ENCODE measurements at places on chromosomes 2 and 18.

DNA sequence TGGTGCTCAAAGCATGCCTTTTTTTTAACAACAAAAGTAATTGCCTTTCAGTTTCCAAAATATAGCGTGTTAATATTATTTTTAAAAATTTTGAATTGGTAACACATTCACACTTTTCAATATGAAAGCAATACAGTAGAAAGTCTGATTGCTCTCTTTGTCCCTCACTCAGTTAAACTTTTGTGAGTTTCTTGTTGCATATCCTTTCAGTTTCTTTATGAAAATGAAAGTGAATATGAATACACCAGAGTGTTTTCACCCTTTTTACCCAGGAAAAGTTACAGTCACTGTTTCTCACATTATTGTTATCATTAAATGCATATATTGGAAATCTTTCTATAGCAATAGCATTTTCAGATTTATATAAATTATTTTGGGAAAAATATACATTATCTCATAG is 377.4 kb upstream of the CRIM1 start:
- DNase-seq: no peak

DNA sequence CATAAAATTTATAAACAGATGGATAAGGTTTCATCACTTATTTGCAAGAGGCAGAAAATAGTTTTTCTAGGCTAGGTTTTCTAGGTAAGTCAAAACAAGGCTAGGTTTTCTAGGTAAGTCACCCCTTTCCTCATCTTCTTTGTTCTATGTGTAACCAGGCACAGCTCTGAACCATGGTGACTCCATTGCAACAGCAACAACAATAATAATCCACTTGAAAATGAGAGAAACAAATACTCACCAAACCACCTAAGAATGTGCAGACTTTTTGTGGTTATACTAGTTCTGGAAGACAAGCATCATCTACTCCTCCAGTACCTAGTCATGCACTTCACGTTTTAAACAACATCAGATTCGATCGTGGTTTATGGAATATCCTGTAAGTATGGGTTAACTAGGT is 237.4 kb upstream of the ACVR2A start:
- no peak for DNase-seq

- DNase-seq: no peak
These were observed 208.3 kb downstream of the AFF3 start for GRCh38 chr2:99933894-99934650.

DNA sequence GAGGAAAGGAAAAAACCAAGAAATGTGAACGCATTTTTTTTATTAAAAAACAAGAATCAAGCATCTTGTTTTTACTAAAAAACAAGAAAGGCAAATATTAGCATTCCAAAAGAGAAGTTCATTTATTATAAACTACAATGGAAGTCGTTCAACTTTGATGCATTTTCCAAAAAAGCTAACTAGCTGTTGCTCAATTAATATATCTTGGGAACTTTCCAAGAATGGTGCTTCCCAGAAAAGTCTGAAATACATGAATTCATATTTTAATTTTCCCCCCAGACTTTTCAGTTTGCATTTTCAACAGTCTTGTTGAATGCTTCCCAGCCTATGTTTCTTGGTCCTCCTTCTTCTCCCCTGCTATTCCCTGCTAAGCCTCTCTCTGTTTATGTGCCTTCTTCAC is 7.5 kb upstream of the RND3 start:
- DNase-seq: no peak

GRCh38 chr2:232315049-232315922 is 63.3 kb upstream of the ALPP start:
- peak; percentile 71 for DNase-seq

GRCh38 chr2:169716238-169716886 is 17.3 kb upstream of the KLHL23 start:
- DNase-seq: no peak

DNA sequence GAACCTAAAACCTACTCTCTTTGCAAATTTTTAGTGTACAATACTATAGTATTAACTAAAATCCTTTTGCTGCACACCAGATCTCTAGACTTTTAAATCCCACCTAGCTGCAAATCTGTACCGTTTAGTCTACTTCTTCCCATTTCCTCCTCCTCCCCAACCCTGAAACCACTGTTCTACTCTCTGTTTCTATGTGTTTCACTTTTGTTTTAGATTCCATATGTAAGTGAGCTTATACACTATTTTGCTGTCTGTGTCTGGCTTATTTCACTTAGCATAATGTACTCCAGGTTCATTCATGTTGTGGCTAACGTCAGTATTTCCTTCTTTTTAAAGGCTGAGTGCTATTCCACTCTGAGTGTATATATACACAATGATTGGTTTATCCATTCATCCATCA is 18.4 kb upstream of the DSC2 start:
- no peak for DNase-seq

- no peak for DNase-seq
These were observed 105.1 kb downstream of the BCL2L11 start for GRCh38 chr2:111225856-111226255.

- DNase-seq: no peak
These were observed 76.7 kb upstream of the CHAC2 start for GRCh38 chr2:53690876-53691275.

DNA sequence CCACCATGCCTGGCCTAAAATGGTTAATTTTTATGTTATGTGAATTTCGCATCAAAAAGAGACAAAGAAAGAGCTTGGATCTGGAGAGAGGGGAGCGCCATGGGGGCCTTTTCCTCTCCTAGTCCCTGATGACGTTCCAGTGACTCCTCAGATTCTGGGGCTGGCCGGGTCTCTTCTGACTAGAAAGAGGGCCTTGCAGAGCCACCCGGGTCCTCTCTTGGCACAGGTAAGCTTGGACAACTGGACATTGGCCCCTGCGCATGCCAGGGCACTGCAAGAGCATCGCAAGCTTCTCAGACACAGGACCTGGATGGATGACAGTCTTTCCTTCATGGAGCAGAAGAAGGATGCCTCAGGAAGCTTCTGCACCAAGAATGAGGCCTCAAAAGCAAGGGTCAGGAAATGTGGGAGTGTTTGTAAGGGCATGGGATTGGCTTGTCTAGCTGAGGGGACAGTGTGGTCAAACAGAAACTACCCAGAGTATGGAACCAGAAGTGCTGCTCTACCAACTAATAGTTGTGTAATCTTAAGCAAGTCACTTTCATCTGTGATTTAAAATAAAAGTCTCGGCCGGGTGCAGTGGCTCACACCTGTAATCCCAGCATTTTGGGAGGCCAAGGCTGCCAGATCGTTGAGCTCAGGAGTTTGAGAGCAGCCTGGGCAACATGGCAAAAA is 35.2 kb downstream of the FOSL2 start:
- DNase-seq: no peak

DNA sequence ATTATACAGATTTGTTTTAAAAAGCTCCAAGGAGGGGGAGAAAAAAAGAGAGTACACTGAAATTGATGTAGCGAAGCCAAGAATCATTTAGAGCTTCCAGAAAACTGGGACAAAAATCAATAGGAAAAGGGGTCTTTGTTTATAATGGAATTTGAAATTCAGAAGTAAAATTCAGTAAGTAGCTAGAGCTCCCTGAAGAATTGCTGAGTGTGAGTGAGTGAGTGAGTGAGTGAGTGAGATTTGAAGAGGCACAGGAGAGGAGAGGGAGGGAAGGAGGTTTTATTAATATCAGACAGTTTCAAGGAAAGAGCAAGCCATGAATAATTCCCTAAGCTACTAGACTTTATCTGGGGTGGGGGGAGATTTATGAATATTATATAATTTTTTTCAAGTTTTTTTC is 60.7 kb upstream of the ARHGAP28 start:
- DNase-seq: no peak

DNA sequence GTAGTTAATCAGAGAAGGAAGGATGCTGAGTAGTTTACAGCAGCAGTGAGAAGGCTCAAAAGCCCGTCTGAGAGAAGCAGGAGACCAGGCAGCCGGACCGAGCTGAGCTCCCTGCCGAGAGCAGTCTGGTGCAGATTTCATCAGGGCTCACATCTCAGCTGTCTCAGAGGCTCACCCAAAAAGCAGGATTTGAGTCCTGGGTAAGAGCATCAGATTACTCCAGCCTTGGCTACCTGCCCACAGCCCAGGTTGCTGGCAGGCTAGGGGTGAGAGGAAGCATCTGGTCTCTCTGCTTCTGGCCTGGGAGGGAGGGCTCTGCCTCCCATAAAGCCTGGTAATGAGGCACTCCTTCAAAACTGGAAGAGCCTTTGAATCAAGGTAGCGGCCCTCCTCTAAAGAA is 140.5 kb downstream of the ST6GAL2 start:
- DNase-seq: no peak

DNA sequence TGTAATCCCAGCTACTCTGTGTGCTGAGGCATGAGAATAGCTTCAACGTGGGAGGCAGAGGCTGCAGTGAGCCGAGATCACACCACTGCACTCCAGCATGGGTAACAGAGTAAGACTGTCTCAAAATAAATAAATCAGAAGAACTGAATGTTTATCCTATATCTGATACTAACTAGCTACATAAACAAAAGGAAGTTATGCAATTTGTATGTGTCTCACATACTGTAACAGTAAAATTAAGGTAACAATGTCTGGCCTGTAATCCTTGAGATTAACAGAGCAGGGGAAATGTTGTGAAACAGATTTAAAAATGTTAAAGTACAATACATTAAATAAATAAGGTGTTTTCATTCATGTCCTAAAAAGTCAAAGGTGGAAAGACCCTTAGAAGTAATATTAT is 150.8 kb downstream of the MEMO1 start:
- no peak for DNase-seq

DNA sequence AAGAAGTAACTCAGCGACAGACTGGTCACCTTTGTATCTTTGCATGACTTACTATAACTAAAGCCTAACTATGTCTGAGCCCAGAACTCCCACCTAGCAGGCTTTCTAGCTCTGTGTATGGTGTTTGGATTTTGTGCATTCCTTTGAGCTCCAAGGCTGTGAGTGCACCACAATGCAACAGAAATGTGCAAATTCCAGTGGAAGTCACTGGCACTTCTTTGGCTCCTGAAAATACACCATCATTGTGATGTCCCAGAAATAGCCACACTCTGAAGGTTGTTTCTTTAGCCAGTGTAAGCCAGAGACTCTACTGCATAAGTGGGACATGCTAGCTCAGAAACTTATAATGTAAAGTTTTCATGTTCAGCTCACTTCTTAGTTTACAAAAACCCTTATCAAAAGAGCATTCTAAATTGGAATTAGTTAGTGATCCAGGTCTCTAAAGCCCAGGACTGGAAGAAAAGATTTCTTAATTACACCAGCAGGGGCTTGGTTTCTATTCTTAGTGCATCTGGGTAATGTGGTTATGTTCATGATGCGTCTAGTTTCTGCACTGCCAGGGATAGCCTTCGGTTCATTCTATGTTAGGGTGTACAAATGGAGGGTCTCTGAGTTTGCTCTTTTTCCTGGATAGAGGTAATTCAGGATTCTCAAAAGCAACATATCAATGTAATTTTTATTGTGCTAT is 1239.5 kb upstream of the ZEB2 start:
- no peak for DNase-seq

- DNase-seq: no peak
These were observed 3.4 kb upstream of the DNAJC5G start for GRCh38 chr2:27271631-27272340.

DNA sequence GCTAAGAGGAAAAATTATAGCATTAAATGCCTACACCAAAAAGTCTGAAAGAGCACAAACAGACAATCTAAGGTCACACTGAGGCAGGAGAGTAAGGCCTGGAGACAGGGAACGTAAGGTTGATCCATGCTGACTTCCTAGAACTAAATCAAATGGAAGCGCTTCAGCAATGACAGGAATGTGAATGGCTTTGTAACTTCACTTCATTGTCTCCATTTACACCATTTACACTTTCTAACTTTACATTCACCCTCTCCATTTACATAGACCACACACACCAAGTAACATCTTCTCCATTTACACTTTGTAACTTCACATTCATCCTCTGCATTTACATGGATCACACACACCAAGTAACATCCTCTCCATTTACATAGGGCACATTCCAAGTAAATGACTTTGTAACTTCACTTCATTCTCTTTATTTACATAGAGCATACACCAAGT is 103.1 kb upstream of the SPATS2L start:
- no peak for DNase-seq

DNA sequence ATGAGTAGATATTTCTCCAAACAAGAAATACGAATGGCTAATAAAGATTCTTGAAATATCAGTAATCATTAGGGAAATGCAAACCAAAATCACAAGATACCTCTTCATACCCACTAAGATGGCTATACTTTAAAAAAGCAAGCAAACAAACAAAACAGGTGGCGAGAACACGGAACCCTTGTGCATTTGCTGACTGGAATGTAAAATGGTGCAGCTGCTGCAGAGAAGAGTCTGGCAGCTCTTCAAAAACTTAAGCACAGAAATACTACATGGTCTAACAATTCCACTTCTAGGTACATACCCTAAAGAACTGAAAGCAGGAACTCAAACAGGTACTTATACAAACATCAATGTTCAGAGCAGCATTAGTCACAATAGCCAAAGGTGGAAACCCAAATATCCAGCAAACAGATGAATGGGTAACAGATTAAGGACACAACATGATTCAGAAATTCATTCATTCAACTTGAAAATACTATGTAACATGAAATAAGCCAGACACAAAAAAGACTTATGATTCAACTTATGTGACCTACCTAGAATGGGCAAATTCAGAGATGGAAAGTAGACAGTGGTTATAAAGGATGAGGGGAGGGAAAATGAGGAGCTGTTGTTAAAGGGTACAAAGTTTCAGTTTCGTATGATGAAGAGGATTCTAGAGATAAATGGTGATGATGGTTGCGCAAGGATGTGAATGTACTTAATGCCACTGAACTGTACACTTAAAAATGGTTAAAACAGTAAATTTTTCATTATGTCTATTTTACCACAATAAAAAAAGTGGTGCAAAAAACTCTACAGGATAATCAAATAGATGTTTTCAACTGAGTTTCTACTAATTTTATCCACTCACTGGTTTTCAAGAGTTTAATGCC is 26.9 kb upstream of the GPR75 start:
- no peak for DNase-seq

GRCh38 chr2:232981767-232982360 is 31.2 kb downstream of the NGEF start:
- peak; percentile 54 for DNase-seq

GRCh38 chr2:144014103-144014502 is 505.8 kb downstream of the ZEB2 start:
- DNase-seq: no peak

- no peak for DNase-seq
These were observed 69.6 kb downstream of the CABYR start for GRCh38 chr18:24208270-24209035.

DNA sequence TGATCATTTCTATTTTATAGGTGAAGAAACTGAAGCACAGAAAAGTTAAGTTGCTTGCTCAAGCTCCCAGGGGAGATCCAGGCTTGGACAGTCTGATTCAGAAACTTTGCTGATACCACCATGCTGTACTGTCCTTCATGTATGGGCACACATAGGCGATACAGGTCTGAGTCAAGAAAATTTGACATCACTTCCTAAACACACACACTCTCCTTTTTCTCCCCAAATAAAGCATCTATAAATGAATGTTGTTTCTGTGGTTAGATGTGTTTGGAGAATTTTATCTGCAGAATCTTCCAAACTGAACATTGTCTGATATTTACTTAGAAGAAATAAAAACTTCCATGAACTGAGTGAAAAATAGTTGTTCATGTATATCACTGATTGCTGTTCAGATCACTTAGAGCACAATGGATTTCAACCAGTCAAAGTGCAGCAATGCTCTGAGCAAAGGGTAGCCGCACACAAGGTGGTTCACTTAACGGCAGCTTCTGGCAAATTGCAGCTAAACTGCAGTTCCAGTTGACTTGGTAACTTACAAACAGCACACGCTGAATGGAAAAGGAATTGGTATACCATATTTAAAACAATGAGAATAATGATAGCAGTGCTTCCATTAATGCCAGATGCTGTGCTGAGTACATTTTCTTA is 10.0 kb upstream of the AGFG1 start:
- no peak for DNase-seq
